Osteocyte (in vitro differentiated cells): ENCODE measurements at places on chromosomes 16 and 17. TPM values are rescaled to one million over a fixed set of nuclear protein-coding genes. Genes with fewer than 3 reads are reported as not detected.

Gene UMOD
- not detected in 2 replicates for total RNA-seq

Gene MPG
- 65.9 and 71.6 TPM in 2 replicates for total RNA-seq

- DNase-seq, result no peak
These were observed 43.6 kb downstream of the SMG6 start for GRCh38 chr17:2259769-2260536.

DNA sequence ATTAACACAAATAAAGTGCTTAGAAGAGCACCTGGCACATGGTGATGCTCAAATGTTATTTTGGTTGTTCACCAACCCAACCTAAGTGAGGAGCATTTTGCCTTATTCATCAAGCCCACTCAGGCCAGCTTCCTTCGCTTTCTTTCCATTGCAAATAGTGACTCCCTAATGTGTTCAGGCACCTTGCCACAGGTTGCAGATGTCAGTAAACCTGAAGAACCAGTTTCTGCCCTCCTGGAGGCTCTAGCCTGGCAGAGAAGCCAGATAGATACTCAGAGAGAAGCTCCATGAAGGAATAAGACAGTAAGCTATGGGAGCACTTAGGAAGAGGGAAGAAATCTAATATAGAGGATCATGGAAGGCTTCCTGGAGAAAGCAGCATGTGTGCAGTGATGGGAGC is 23.9 kb downstream of the GPR139 start:
- no peak for DNase-seq
